Progenitor cell of endocrine pancreas (in vitro differentiated cells): ENCODE measurements at places on chromosomes 16 and 17. TPM values are rescaled to one million over a fixed set of nuclear protein-coding genes. Genes with fewer than 3 reads are reported as not detected.
A peak's percentile ranks its signal among the peaks of the same experiment; 100 is the strongest.

Gene IL34
- total RNA-seq: not detected in 2 replicates

DNA sequence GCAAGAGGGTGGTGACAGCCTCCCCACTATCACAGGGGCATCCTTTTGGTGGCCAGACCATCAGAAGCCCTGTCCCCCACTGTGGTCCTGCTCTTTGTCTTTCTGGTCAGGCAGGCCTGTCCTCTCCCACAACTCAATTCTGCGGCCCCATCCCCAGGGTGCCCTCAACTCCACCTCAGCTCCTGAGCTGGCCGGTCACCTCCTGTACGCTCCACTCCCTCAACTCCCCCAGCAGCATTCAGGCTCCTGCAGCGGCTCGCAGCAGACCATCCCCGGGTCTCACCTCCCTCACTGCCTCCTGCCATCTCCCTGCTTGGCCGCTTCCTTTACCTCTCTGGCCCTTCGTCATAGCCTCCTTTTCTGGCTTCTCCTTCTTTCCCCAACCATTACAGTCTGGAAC is 43.4 kb upstream of the MTSS2 start:
- H3K27me3 ChIP-seq: no peaks in the 10 kb centered on the region
- H3K4me3 ChIP-seq: no peak overlapping the region
- H3K4me1 ChIP-seq: peaks cover 10% of the 10 kb centered on the region
- H3K36me3 ChIP-seq: peaks cover 3% of the 10 kb centered on the region
- DNase-seq: no peak
- peak overlapping the region; percentile 53 for H3K27ac ChIP-seq

- H3K36me3 ChIP-seq: no peaks in the 10 kb centered on the region
- peak overlapping the region; percentile 85 for H3K27ac ChIP-seq
- peaks cover 33% of the 10 kb centered on the region for H3K4me1 ChIP-seq
- no peak overlapping the region for H3K4me3 ChIP-seq
- no peaks in the 10 kb centered on the region for H3K27me3 ChIP-seq
- no peak for DNase-seq
These were observed 123.0 kb upstream of the CACNG5 start for GRCh38 chr17:66711881-66712321.

Gene FASN
- 303 and 308 TPM in 2 replicates for total RNA-seq

DNA sequence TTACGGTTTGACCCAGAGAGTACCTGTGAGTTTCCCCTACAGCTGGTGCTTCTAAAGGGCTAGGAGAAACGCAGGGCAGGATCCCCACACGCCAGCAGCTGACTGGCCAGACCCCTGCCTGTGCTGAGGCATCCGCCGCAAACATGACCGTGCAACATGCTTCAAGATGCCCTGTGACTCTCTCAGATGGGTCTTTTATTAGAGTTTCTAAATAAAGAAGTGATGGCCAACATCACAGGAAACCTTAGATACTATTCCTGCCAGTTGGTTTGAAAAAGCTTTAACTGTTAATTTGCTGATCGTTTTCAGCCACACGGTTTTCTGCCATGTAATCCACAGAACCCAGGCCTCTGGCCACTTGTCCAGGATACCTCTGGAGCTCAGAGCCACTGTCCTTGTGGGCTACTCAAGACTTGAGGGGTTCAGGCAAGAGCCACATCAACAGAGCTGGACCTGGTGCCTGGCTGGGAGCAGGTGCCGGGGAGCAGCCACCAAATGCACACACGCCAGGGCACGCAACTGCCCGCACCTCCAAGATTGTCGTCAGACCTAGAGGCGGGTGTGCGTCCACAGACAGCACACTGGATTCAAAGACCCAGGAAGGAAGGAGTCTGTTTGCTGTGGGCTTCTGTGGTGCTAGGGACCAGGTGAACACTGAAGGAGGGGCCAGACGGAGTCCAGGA is 118.4 kb downstream of the ZNF778 start:
- no peak overlapping the region for H3K4me3 ChIP-seq
- no peaks in the 10 kb centered on the region for H3K36me3 ChIP-seq
- H3K27me3 ChIP-seq: no peaks in the 10 kb centered on the region
- DNase-seq: no peak
- H3K27ac ChIP-seq: peak overlapping the region; percentile 83

Gene CHAD
- not detected in 2 replicates for total RNA-seq

DNA sequence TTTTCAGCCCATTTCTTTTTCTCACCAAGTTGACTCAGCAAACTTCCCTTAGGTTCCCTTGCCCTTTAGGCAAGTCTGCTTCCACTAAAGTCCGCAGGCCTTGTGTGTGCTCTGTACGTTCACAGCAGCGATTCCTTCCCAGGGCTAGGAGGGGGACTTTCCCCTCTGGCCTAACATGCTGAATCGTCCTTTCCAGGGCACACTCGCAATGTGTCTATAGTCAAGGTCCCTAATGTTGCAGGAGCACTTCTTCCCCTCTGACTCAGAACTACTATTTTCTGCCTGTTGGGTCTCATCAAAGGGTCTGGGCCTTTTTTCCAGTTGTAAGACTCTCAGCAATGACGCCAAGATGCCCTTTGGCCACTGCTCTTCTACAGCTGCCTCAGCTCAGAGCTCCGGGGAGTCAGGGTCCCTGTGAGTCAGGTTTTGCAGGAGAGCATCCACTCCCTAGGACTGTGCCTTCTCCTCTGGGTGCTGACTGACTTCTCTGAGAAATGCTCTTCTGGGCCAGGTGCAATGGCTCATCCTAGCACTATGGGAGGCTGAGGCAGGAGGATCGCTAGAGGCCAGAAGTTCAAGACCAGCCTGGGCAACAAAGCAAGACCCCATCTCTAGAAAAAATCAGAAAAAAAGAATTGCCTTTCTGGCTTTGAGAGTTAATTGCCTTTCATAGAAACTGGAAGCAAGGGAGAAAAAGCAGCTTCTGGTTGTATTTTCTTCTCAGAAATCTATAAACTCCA is 64.4 kb upstream of the TBX2 start:
- no peak overlapping the region for H3K4me3 ChIP-seq
- H3K27ac ChIP-seq: no peak overlapping the region
- H3K36me3 ChIP-seq: no peaks in the 10 kb centered on the region

Gene AATK
- 12.2 and 12.9 TPM in 2 replicates for total RNA-seq

DNA sequence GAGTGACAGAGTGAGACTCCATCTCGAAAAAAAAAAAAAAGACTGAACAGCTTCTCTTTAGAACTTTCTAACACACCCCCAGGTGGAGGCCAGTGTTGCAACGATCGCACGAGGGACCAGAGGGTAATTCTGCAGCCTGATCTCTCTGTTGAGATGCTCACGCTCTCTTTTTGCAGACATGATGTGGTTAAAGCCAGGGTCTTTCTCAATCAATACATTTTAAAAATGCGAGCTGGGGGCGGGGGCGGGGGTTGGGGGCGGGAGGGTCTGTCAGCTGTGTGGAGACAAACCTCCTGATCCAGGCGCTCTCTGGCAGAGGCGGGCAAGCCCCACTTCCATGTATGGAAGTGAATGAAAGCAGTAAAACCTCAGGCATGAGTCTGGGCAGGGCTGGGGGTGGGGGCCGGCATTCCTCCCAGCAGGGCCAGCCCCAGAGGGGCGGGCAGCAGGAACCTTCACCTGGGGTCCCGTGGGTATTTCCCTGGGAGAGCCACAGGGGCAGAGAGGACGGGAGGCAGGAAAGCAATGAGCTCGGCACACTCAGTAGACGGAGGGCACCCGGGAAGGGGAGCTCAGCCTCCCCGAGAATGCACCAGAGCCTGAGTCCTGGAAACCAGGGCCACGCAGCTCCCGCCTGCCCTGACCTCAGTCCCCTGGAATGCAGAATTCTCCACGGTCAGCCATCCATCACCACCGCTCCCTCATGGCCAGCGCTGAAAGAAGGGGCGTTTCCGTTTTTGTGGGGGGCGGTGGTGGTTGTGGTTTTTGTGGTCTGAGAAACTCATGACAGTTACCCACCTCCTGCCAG is 28.0 kb downstream of the NXN start:
- H3K27ac ChIP-seq: peak overlapping the region; percentile 97
- H3K27me3 ChIP-seq: no peaks in the 10 kb centered on the region
- peaks cover 6% of the 10 kb centered on the region for H3K36me3 ChIP-seq
- peak; percentile 56 for DNase-seq
- H3K4me3 ChIP-seq: peak overlapping the region; percentile 55
- H3K4me1 ChIP-seq: peaks cover 20% of the 10 kb centered on the region

GRCh38 chr16:89453501-89454321 is 36.6 kb downstream of the ANKRD11 start:
- H3K4me1 ChIP-seq: peaks cover 16% of the 10 kb centered on the region
- DNase-seq: no peak
- peaks cover 9% of the 10 kb centered on the region for H3K36me3 ChIP-seq
- H3K4me3 ChIP-seq: no peak overlapping the region

GRCh38 chr17:81422776-81423697 is 27.8 kb downstream of the BAHCC1 start:
- H3K27me3 ChIP-seq: no peaks in the 10 kb centered on the region
- DNase-seq: no peak
- H3K4me1 ChIP-seq: no peaks in the 10 kb centered on the region
- H3K27ac ChIP-seq: no peak overlapping the region
- H3K4me3 ChIP-seq: no peak overlapping the region

- no peak overlapping the region for H3K4me3 ChIP-seq
- H3K36me3 ChIP-seq: no peaks in the 10 kb centered on the region
- H3K27ac ChIP-seq: no peak overlapping the region
- no peaks in the 10 kb centered on the region for H3K4me1 ChIP-seq
- DNase-seq: no peak
- peaks cover under 1% of the 10 kb centered on the region for H3K27me3 ChIP-seq
These were observed 71.6 kb upstream of the SMIM36 start for GRCh38 chr17:55582897-55583296.

DNA sequence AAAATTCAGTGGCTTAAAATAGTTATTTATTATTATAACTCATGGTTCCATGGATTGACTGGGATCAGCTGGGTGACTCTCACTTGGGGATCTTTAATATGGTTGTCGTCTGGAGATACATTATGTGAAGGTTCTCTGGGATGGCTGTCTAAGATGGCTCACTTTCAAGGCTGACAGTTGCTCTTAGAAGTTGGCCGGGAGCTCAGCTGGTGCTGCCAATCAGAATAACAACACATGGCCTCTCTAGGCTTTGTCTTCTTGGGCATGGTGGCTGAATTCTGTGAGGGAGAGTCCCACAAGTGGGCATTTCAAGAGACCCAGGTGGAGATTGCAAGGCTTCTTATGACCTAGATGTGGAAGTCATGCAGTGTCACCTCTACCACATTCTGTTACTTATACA is 269.7 kb downstream of the CA10 start:
- H3K36me3 ChIP-seq: no peaks in the 10 kb centered on the region
- H3K4me3 ChIP-seq: no peak overlapping the region

Gene RNF40
- 137 and 155 TPM in 2 replicates for total RNA-seq

- H3K4me1 ChIP-seq: no peaks in the 10 kb centered on the region
- no peak for DNase-seq
These were observed 70.2 kb upstream of the GNAO1 start for GRCh38 chr16:56121156-56121500.

DNA sequence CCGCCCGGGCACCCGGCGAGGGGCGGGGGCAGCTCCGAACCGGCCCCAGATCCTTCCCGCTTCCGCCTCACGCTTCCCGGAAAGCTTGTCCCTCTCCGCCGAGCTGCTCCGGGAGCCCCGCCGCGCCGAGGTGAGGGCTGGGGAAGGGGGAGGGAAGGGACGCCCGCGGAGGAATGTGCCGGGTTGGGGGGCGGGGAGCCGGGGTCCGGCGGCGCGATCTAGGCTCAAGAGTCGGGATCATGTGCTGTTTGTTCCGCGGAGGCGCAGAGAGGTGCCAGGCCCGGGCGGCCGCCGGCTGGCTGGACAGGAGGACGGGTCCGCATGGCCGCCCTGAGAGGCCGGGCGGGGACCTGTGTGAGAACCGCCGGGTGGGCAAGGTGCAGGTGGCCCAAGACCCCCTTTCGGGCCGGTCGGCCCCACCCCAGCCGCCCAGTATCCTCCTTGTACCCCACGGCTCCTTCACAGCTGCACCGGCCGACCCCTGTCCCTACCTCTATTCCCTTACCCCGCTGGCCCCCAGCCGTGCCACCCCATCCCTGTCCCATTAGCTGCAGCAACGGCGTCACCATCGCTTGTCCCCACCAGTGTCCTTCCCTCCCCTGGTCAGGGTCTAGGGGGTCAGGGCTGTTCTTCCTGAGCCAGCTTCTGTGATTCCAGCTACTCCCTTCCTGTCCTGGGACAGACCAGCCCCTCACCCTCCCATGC is 429 bp downstream of the KIF1C start:
- no peak overlapping the region for H3K27ac ChIP-seq
- peak overlapping the region; percentile 87 for H3K4me3 ChIP-seq
- H3K36me3 ChIP-seq: peaks cover 9% of the 10 kb centered on the region

Gene MARCHF10
- not detected in 2 replicates for total RNA-seq

GRCh38 chr16:78246559-78246958 is 147.1 kb downstream of the WWOX start:
- no peak overlapping the region for H3K4me3 ChIP-seq
- DNase-seq: no peak
- no peaks in the 10 kb centered on the region for H3K36me3 ChIP-seq
- H3K4me1 ChIP-seq: peaks cover 67% of the 10 kb centered on the region
- H3K27me3 ChIP-seq: no peaks in the 10 kb centered on the region
- H3K27ac ChIP-seq: peak overlapping the region; percentile 68
